ENCODE measurements at places on chromosomes 2 and 18.

DNA sequence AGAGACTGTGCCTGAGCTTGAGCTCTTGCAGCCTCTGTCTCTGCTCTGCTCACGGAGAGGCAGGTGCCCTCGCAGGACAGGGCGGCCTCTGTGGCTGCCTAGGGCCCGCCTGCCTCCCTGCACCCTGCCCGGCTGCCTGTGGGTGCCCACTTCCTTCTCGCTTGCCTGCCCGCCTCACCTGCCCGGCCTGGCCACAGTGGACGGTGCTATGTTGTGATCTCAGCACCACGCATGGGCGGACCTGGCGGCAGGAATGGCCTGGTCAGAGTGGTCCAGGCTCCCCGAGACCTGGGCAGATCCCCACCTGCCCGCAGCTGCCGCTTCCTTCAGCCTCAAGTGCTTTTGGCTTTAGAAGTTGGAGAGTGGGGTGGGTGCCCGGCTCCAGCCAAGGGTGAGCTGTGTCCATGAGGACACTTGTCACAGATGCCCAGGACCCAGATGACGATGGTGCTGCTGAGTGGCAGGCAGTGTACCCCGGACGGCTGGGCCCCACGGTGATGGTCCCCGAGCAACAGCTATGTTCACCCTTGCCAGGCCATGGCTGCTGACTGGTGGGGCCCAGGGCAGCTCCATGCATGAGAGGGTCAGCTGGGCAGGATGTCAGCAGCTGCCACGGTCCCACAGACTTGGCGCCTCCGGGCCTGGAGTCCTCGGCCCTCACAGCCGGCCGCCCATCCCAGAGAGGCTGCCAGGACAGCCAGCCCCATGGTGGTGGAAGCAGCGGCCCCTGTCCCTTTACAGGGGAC is 25.3 kb downstream of the RTP5 start:
- no peak for DNase-seq

- DNase-seq = no peak
Measured at GRCh38 chr2:13114391-13114790, 397.7 kb downstream of the TRIB2 start.

DNA sequence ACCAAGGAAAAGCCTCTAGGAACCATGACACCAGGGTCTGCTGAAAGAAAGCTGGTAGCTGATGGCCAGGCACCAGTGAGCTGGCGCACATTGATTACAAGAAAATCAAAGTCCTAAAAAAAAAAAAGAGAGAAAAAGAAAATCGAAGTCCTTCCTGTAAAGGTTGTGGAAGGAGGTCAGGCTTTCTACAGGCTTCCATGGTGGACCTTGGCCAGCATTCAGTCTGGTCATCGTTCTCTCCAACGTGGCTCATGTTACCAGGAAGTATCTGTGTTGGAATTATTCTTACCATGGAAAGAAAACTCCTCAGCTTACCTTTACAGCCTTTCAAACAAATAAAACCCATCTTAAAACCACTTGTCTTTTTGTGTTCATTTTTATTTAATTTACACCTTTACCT is 65.6 kb downstream of the CYB5A start:
- no peak for DNase-seq

- DNase-seq = no peak
Measured at GRCh38 chr18:24055009-24055804, 40.7 kb downstream of the TTC39C start.

DNA sequence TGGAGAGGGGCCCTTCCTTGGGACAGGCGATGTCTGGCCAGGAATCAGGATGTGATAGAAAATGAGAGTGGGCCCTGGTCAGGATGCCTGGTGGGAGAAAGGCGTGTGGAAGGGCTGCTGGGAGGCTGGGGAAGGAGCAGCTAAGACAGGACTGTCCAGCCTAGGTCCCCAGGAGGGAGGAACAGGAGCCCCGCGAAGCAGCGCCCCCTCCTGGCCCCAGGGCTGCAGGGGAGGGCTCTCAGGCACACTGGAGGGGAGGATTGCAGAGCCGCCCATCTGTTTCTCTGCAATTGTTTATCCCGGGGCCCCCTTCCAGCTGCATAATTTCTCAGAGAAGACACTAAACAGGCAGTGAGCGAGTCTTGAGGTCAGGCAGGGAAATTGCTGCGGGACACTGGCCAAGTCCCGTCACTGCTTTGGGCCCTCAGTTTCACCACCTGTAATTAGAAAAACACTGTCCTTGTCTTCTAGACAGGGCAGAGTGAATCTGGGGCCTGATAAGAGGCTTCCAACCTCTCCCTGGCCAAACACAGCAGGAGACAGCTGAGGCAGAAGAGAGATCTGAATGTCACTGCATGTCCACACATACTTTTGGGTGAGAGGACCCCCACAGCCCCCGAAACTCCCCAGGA is 3.9 kb upstream of the NPPC start:
- no peak for DNase-seq

- no peak for DNase-seq
Measured at GRCh38 chr18:78580835-78581339, 398.7 kb upstream of the SALL3 start.

GRCh38 chr2:176138526-176138922 is 9.0 kb downstream of the HOXD8 start:
- no peak for DNase-seq

DNA sequence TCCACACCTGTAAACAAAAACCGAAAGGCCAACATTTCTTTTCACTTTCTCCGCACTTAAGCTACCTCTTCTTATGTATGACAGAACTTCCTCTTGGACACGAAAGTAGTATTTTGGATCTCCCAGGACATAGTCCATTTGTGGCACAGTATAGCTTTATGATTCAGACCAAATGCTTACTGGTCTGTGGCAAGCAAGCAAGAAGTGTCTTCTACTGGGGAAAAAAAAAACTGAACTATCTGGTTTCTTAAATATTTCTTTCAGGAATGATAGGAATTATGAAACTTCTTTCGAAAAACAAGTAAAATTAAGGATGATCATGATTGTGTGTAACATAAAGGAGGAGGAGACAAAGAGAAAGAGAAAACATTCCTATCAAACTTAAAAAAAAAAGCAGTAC is 33.6 kb downstream of the SRBD1 start:
- no peak for DNase-seq

DNA sequence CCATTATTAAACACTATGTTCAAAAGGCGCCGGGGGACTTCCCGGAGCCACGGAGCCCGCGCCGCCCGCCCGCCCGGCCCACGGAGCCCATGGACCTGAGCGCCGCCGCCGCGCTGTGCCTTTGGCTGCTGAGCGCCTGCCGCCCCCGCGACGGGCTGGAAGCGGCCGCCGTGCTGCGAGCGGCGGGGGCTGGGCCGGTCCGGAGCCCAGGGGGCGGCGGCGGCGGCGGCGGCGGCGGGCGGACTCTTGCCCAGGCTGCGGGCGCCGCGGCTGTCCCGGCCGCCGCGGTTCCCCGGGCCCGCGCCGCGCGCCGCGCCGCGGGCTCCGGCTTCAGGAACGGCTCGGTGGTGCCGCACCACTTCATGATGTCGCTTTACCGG is 197 bp downstream of the GDF7 start:
- no peak for DNase-seq

DNA sequence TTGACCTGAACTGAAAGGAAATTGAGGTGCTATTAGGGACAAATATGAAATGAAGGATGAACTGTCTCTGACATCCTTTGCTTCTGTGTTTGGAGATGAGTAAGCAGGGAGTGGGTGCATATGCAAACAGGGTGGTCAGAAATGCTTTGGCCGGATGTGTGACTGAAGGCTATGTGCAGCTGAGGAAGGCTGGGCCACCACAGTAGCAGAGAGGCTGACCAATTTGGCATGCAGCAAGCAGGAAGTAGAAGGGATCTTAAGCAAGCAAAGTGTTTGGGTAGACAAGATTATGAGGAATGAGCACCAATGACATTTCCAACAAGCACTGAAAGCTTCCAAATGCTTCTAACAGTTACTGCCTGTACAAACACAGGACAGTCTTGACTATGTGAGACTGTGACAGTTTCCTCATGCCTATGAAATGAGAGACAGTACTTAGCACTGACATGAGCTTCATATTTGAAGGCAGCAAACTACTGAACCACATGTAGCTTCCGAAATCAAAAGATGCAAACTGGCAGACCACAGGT is 3.3 kb upstream of the ACTR3 start:
- no peak for DNase-seq

GRCh38 chr2:10405448-10405847 is 42.7 kb downstream of the ODC1 start:
- no peak for DNase-seq

- no peak for DNase-seq
Measured at GRCh38 chr2:149002891-149003740, 35.4 kb upstream of the LYPD6B start.

GRCh38 chr2:27025281-27025800 is 7.4 kb upstream of the TMEM214 start:
- DNase-seq = no peak

DNA sequence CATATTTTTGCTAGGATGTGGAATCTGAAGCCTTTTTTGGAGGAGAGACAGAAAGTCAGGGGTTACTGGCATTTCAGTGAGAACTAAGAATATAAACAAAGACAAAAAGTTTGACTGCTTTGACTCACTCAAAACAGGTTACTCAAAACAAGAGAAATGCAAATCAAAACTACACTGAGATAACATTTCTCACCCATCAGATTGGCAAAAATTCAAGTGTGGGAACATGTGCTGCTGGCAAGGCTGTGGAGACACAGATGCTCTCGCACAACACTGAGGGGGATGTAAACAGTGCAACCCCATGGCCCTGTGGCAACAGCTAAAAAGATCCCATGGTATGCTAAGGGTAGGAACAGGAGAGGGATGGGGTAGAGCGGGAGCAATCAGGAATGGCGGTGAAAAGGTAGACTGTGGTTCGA is 86.6 kb downstream of the DTNB start:
- no peak for DNase-seq

DNA sequence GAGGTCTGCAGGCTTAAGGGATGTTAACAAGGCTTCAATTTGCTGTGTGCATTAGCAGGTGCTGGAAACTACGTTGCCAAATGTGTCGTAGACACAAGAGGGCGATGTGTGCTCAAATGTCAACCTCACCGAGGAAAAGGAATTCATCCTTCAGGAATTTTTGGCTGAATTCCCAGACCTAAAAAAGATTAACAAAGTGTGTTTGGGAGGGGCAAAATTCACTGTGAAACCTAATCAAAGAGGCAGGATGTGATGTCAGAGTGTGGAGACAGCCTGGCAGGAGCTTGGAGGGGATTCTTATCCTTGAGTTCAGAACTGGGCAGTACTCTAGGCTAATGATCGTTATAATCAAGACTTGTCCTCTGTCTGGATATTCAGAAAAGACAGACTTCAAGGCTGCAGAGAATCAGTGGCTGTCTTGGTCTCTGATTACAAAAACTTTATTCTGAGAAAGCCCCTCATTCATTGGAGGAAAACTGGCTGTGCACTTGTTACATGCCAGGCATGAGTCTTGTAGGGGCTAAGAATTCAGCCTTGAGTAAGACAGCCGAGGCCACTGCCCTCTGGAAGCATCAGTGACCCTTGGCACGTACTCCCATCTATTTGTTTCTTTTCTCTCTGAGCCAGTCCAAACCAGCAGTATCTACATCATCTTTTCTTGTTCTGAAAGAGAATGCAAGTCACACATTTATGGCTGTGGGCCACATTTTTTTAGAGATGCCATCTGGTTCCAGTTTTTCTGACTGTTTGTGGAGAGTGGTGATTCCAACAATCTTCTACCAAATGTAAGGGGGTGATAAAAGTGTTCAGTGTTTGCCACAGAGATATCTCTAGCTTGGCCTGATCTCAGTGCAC is 18.7 kb upstream of the SCYGR1 start:
- DNase-seq = no peak

GRCh38 chr18:48825101-48825745 is 125.5 kb downstream of the SMAD7 start:
- DNase-seq = no peak

DNA sequence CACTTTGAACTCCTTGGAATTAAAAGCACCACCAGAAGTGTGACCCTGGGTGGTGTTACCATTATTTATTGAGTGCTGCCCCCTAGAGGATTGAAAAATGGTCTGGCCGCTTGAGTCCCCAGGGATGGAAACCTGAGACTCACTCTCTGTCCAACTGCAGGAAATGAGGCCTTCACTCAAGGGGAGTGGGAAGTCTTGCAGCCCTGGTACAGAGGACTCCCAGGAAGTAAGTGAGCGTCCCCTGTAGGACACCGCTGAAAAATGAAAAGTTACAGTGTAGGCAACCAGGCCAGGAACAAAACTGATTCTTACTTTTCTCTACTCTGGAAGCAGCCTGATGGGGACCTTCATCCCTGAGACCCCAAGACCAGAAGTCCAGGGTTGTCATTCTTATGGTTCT is 2.2 kb upstream of the NRP2 start:
- DNase-seq = no peak

GRCh38 chr2:104033399-104033798 is 820.5 kb upstream of the POU3F3 start:
- no peak for DNase-seq

DNA sequence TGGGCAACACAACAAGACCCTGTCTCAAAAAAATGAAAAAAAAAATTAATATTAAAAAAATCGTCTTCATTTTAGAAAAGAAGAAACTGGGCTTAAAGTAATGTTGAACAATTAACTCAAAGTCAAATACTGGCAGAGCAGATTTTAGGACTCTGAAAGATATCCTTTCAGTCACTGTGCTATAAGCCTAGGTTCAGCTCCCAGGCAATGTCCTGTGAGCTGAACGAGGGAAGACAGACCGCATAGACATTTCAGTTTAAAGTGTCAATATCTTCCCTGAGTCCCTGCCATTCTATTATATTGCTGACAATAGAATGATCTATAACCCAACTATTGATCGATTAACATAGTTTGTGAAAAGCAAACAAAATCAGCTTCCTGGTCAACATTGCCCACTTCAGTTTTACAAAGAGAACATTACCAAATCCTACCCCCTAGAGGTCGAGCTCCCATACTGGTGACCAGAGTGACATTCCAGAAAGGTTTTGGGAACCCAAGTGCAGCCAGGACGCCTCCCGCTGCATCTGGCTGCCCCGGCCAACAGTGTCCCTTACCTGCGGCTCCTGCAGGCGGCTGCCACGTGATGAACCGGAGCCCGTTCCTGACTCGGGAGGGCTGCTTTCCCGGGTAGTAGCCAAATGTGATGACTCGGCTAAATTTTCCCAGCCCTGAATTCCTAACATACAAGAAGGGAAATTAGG is 639 bp downstream of the MRO start:
- no peak for DNase-seq

- no peak for DNase-seq
Measured at GRCh38 chr2:164023896-164024295, 288.1 kb upstream of the FIGN start.

DNA sequence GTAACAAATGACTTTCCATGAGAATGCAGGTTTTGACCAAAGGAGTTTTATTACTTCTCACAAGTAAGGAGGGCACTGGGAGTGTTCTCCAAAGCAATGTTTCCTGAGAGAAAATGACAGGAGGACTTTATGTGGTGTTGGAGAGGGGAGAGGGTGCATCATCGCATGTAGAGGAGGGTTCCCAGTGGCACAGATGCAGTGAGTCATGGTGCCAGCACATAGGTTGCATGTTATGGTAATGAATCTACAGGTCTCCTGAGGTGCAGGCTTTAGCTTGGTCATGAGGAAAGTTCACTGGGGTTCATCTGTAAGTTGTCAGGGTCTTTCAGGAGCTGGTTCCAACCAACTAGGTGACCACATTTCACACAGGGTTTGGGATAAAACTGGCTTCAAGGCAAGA is 30.4 kb downstream of the NAT8 start:
- no peak for DNase-seq

Data from T-helper 17 cell (primary cell).